Fibroblast of skin of right quadriceps (primary cell): ENCODE measurements at places on chromosomes 2 and 18.

- peak; percentile 1 for DNase-seq
Measured at GRCh38 chr2:59237311-59237710, 996.2 kb upstream of the FANCL start.

- no peak for DNase-seq
Measured at GRCh38 chr2:196934672-196935071, 8.2 kb upstream of the PGAP1 start.

GRCh38 chr2:239268082-239268481 is 132.7 kb downstream of the HDAC4 start:
- no peak for DNase-seq

DNA sequence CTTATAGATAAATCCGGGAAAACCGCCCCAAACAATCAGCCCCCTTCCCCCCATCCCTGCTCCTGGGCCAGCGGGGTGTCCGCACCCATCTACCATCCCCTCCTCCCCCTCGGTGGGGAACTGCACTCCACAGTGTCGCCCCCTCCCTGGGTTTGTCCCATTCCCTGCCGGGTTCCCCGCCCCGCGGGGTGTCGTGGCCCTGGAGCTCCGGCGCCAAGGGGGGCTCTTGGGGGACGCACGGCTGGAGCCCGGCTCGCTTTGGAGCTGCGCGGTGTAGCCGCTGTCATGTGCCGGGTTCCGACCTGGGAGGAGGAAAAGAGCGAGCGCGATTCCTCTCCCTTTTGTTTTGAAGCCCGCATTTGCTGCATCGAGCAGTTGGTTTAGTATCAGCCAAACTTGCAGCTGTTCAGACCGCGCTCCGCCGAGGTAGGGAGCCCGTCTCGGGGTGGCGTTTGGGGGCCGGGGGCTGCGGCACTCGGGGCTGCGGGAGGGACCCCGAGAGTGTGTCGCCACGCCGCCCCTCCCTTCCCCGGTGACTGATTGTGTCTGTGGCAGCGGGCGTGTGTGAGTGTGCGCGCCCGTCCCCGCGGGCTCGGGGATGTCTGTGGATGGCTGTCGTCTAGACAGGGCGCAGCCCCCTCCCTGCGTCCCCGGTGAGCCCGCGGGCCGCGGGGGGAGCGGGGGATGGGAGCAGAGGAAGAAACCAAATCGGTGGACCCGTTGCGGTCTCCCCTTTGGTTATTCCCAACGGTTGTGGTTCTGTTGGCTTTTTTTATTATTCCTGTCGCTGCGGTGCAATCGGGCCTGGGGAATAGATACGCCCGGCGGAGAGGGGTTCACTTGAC is 797 bp downstream of the CTIF start:
- peak; percentile 53 for DNase-seq

- DNase-seq, result peak; percentile 11
Measured at GRCh38 chr2:160859096-160859495, 301.1 kb upstream of the TANK start.

DNA sequence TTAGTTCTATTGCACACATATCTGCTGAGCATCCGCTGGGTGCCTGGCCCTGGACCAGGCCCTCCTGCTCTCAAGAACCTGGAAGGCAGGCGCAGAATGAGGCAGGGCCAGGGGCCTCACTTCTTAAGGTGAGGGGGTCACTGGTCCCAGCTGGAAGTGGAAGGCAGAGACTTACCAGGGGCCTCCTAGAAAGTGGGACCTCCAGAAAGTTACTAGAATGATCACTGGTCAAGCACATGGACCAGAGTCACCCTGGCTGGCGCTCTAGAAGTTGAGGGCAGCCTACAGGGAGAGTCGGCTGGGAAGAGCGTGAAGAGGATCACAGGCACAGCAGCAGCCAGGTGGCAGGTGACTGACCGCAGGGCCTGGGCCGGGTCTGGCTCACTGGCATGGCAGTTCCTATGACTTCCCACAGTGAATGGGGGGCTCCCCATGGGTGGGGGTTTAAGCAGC is 26.1 kb upstream of the MAL start:
- DNase-seq, result no peak

GRCh38 chr2:166917415-166917814 is 29.1 kb downstream of the XIRP2 start:
- DNase-seq, result no peak

DNA sequence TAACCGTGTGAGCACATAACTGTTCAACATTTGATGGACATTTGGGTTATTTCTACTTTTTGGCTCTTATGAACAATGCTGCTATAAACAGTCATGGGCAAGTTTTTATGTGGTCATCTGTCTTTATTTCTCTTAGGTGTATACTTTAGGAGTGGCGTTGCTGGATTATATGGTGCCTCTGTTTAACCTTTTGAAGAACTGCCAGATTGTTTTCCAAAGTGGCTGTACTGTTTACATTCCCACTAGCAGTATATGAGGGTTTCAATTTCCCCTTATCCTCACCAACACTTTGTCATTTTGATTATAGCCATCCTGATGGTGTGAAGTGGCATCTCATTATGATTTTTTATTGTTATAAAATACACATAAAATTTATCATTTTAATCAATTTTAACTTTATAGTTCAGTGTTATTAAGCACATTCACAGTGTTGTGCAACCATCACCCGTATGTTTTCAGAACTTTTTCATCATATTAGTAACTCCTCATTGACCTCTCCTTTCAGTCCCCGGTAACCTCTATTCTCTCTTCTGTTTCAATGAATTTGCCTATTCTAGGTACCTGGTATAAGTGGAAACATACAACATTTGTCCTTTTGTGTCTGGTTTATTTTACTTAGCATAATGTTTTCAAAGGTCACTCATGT is 55.4 kb downstream of the EML4 start:
- no peak for DNase-seq

- no peak for DNase-seq
Measured at GRCh38 chr2:88303865-88304264, 133.7 kb downstream of the THNSL2 start.

DNA sequence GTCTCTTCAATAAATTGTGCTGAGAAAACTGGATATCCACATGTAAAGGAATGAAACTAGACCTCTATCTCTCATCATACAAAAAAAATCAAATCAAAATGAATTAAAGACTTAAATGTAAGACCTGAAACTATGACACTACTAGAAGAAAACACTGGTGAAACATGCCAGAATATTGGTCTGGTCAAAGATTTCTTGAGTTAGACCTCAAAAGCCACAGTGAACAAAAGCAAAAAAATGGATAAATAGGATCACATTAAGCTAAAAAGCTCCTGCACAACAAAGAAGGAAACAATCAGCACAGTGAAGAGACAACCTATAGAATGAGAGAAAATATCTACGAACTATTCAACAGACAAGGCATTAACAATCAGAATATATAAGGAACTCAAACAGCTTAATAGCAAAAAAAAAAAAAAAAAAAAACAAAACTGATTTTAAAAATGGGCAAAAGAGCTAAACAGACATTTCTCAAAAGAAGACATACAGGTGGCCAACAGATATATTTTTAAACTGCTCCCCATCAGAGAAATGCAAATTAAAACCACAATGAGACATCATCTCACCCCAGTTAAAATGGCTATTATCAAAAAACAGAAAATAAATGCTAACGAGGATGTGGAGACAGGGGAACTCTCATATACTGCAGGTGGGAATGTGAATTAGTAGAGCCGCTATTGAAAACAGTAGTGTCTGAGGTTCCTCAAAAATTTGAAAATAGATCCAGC is 66.3 kb downstream of the NCKAP1 start:
- no peak for DNase-seq

DNA sequence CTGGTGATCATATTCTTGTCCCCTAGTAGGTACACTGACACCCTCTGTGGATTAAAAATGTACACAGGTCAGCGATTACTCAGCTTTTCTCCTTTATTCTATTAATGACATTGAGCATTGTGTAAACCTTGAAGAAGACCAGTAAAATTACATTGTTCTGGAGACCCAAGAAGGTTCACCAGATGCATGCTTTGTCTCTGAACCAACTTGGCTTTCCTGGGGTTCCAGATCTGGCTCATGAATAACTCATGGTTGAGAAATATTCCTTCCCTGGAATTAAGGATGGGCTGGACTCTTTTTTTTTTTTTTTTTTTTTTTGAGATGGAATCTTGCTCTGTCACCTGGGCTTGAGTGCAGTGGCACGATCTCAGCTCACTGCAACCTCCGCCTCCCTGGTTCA is 11.9 kb downstream of the LBH start:
- DNase-seq, result no peak

GRCh38 chr2:178163395-178163794 is 30.9 kb upstream of the OSBPL6 start:
- no peak for DNase-seq

DNA sequence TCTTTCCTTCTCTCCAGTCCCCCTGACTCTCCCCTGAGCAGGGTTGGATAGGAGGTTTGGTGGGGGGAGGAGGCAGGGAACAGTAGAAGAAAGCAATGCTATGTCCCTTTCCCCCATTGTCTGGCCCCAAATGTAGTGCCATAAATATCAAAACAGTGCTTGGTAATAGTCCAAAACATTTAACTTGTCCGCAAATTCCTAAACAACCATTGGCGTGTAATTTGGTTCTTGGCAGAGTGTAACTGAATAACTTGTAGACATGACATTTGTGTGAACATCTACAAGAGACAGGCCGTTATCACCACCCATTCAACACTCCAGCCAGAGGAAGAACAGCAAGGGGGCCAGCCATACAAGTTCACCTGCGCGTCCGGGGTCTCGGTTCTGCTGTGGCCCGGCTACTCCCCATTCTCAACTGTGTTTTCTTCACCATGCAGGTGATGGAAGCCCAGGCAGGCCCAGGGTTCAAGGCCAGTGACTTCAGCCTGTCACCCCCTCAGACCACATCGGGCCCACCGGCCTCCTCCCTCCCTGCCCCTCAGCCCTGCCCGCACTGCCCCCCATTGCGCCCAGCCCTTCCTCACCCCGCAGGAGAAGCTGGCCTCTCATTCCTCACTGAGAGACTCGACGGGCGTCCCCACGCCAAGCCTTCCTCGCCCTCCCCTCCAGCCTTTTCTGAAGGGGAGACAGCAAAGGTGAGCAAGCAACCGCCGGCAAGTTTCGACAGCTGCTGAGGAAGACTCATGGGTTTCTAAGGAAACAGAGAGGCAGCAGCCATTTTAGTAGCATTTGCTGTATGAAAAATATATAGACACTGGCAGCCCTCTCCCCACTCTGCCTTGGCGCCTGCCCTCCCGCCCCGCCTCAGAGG is 699 bp upstream of the RAPGEF4 start:
- no peak for DNase-seq

DNA sequence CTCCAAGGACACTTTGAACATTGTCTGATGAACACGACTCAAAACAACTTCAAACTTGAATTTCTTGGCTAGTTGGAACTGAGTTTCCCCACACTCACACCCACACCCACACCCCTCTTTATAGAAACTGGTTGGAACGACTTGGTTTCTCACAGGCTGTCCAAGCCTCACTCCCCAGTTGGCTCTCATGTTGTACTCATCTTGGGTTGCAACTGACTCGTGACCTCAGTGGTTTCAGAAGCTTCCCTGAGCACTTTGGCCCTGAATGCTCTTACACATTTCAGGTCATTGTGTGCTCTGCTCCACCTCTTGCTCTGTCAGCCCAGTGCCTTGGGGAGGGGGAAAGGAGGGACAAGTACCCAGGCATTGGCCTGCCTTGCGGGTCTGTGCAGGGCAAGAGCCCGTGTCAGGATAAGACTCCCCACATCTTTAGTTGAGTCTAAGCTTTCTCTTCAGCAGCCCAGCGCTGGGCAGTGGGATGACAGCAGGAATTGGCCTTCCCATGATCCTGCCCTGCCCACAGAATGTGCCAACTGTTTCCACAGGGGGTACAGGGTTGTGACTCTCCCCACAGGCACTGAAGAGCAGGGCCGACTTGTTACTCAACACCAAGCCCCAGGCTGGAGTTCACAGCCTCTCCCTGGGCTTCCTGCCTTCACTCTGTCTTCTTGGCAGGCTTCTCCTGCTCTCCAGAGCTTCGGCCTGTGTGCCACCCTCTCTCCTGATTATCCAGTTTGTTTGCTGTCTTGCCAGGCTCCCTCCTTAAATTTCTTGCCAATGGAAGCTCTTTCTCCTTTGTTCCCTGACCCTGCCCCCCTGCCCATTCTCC is 104.6 kb downstream of the RTN4 start:
- DNase-seq, result no peak

GRCh38 chr2:1156531-1156930 is 205.9 kb downstream of the SNTG2 start:
- no peak for DNase-seq

DNA sequence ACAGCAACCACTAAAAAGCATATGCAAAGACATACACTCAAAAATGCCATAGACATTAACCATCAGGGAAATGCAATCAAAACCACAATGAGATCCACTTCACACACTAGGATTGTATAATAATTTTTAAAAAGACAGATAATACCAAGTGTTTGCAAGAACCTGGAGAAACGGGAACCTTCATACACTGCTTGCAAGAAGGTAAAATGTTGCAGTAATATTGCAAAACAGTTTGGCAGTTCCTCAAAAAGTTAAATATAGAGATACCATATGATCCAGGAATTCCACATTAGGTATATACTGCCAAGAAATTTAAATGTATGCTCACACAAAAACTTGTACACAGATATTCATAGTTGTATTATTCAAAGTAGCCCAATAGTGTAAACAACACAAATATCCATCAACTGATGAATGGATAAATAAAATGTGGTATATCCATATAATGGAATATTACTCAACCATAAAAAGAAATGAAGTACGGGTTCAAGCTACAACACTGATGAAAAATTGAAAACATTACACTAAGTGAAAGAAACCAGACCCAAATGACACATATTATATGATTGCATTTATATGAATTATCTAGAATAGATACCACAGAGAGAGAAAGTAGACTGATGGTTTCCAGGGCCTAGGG is 14.7 kb upstream of the CHMP3 start:
- no peak for DNase-seq

GRCh38 chr2:68594674-68595492 is 48.5 kb upstream of the PROKR1 start:
- peak; percentile 35 for DNase-seq

DNA sequence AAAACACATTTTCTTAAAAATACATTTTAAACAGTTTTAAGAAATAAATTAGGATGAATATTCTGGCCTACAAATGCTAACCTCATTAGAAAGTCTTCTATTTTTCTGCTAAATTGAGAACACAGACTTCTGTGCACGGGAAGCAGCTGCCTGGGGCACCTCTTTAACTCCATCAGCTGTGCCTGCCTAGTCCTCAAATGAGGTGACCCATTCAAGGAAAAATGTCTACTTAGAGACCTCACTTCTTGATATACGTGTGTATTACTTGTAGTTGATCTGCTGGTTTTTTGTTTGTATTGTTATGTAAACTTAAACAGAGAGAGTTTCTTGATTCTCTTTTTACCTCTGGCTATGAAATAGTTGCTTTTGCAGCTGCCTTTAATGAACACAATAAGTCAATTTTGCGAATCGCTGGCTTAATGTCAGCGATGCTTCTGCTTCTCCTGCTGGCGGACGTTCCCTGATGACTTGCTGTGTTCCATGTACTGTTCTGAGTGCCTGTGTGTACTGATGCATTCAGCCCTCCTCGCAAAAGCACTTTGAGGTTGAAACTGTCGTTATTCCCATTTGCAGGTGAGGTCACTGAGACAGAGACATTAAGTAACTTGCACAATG is 88.7 kb upstream of the TXNDC2 start:
- no peak for DNase-seq

GRCh38 chr18:62957885-62958472 is 242.6 kb downstream of the PHLPP1 start:
- DNase-seq, result peak; percentile 21
